NCI-H1105 (cell line): ENCODE measurements at places on chromosomes 2 and 18.

GRCh38 chr2:150480241-150480640 is 7.2 kb downstream of the RND3 start:
- no peak for DNase-seq

DNA sequence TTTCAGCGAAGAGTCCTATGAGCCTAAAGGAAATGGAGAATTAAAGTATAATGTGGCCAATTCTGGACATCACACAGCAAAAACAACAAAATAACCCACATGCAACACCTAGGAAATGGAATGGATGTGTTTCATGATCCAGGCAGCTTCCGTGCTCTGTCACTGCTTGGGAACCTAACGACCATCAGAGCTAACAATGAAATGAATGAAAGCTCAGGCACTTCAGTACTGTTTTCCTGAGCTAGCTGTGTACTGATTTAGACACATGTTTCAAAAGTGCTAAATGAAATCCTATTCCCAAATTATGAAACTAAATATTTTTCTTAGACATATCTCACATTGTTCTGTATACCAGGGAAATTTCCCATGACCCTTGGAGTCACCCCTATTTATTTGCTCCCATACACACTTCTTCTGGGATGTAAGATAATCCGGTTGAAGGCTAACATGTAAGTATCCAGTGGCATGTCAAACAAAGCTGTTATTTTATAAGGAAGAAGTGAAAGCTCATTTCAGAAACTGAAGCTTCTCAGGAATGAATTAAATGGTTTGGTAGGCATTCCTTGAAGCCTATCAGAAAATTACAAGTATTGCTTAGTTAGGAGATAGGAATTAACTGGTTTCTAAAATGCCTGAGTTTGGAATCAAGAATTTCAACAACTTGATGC is 108.5 kb upstream of the RND3 start:
- no peak for DNase-seq

GRCh38 chr18:2515908-2516625 is 55.2 kb downstream of the METTL4 start:
- no peak for DNase-seq

GRCh38 chr18:8217051-8217564 is 392.1 kb upstream of the RAB12 start:
- DNase-seq: no peak

DNA sequence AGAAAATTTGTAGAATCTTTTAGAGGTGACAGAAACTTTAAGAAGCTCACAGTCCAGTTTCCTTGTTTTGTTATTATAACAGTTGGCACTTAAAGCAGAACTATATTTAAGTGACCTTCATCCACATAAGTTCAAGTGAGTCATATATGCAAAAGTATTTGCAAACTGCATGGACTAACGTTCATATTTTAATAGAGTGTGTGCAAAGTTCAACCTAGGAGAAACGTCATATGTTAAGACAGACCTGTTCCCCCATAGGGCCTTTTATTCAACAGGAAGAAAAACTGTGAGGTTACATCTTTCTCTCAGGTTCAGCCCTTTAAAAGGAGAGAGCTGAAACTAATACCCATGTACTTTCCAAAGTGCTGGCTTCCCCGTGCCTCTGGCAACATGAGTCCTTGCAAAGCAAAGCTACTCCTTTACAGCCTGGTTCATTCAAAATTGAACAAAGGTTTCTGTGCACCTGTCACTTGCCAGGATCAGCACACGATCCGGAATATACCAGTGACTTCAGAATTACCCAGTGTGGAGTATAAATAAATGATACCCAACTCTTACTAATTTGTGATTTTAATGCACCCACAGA is 280.0 kb upstream of the RAB12 start:
- DNase-seq: no peak

DNA sequence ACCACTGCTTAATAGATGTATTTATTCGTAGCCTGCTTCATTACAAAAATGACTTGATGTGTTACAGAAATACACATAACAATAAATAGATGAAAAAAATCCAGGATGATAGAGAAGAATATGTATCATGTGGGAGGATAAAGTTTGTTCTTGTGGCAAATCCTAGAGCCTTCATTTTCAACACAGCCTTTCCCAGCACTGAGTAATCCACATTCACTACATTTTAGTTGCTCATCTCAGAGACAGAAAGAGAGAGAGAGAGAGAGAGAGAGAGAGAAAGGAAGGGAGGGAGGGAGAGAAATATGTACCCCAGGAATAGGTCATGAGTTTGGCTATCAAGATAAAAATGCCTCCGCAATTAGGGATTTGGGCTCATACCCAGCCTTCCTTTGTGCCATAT is 144.3 kb downstream of the RBMS1 start:
- DNase-seq: no peak

- DNase-seq: no peak
Observed at GRCh38 chr2:160379399-160379798, 114.2 kb downstream of the RBMS1 start.

GRCh38 chr2:179124282-179124681 is 74.3 kb upstream of the CCDC141 start:
- DNase-seq: no peak

DNA sequence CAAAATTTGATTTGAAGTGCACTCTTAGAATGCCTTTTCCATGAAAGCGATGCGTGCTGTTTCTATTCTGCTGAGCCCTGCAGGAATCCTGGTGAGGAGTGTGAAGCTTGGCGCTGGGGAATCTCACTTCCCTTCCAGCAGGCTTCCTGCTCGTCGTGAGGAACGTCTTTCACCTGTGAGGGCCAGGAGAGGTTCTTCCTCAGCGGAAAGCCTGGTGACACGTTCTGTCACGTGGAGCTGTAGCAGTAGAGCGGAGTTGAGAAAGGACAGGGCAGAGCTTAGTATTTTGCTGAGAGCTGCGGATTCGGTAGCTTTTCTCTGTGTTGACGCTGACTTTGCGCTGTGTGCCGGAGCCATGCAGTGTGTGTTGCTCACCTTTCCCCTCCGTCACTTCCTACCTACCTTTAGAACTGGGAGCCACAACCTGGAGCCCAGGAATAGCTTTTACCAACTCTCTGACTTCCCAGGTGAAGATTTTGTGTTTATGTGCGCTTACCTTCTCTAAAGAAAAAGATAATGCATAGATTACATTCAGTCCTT is 294.8 kb downstream of the PTGR3 start:
- DNase-seq: no peak

DNA sequence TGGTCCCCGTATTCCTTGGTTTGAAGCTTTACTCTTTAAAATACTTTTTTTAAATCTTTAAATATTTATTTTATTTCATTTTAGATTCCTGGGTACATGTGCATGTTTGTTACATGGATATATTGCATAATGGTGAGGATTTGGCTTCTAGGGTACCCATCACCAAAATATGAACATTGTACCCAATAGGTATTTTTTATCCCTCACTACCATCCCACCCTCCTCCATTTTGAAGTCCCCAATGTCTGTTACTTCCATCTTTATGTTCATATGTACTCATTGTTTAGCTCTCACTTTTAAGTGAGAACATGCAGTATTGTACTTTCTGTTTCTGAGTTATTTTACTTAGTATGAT is 59.5 kb upstream of the IL1RL1 start:
- no peak for DNase-seq

GRCh38 chr2:113098041-113098440 is 29.4 kb upstream of the IL1RN start:
- DNase-seq: no peak

DNA sequence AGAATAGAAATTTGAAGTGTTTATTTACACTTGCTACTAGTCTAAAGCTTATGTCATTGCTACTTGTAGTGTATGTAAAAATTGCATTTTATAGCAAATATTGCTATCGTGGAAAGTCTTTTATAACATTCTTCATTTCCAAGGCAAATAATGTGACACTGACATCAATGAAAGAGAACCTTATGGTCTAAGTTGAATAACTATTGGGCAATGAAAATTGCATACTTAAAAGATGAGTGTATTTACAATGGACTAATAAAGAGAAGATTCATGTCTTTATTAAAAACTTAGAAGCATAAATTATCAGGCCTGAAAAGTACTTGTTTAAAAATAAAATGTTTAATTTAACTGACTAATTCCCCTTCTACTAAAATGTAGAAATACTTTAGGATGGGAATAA is 82.2 kb downstream of the LRP1B start:
- DNase-seq: no peak

DNA sequence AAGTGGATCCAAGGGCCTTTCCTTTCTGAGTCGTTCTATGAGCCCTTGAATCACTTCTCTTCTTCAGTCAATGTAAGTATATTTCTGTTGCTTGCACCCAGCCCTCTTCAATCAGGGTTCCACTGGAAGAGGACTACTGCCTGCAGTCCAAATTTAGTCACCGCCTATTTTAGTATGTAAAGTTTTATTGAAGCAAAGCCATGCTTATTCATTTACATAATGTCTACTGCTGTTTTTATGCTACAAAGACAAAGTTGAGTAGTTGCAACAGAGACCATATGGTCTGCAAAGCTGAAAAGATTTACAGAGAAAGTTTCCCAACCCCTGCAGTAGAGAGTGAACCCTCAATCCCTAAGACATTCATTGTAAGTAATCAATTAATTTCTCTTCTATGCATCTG is 332.5 kb upstream of the TNP1 start:
- no peak for DNase-seq

DNA sequence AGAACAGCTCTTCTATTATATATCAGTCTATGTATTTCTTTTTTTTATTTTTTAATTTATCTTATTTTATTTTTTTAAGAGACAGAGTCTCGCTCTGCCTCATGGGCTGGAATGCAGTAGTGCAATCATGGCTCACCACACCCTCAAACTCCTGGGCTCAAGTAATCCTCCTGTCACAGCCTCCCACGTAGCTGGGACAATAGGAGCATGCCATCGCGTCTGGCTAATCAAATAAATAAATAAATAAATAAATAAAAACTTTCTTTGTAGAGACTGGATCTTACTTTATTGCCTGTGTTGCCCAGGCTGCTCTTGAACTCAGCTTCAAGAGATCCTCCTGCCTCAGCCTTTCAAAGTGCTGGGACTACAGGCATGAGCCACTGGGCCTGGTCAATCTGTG is 117.0 kb downstream of the RBMS1 start:
- no peak for DNase-seq

GRCh38 chr2:98188351-98189046 is 101.5 kb downstream of the VWA3B start:
- no peak for DNase-seq

DNA sequence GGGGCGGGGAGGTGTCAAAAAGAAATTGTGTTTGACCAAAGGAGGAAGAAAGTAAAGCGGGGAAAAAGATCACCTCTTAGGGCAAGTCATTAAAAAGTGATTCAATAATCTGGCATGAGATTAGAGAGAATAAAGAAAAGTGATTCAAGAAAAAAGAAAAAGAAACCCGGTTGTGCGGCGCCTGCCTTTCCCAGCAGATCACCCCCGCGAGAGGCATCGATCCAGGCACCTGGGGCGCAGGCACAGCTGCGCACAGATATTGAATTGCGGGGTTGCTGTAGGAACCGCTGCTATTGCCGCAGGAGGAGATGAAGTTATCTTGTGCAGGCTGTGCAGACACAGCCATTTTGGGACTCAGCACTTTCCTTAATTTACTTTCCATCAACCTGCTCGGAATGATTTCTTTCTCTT is 71.2 kb downstream of the PLB1 start:
- no peak for DNase-seq

- DNase-seq: no peak
Observed at GRCh38 chr18:35485852-35486251, 11.9 kb downstream of the INO80C start.

- DNase-seq: no peak
Observed at GRCh38 chr2:195667974-195668373, 10.9 kb downstream of the SLC39A10 start.

- no peak for DNase-seq
Observed at GRCh38 chr2:218075975-218076811, 7.1 kb downstream of the RUFY4 start.

DNA sequence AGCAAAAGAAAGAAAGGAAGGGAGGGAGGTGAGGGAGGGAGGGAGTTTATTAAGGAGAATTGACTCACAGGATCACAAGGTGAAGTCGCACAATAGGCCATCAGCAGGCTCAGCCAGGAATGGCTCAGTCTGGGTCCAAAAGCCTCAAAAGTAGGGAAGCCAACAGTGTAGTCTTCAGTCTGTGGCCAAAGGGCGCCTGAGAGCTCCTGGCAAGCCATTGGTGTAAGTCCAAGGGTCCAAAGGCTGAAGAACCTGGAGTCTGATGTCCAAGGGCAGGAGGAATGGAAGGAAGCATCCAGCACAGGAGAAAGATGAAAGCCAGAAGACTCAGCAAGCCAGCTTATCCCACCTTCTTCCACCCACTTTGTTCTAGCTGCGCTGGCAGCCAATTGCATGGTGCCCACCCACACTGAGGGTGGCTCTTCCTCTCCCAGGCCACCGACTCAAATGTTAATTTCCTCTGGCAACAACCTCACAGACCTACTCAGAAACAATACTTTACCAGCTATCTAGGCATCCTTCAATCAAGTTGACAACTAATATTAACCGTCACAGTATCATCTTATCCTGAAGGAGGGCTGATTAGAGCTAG is 5.8 kb upstream of the ACAA2 start:
- no peak for DNase-seq

DNA sequence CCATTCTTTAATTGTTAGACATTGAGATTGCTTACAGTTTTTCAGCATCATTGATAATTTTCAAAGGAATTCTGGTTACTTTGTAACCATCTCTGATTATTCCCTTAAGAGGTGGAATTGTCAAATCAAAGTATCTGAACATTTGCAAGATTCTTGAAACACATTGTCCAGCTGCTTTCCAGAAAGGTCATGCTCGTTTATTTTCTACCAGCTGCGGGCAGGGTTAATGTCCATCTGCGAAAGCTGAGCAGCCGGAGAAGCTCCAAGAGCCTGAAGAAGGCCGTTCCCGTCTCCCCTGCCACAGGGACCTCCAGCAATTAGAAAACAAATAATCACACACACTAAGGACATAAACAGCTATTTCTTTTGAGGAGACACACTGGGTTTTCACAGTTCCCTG is 76.1 kb upstream of the TXNDC2 start:
- DNase-seq: no peak

- no peak for DNase-seq
Observed at GRCh38 chr2:236628256-236628901, 58.8 kb downstream of the ACKR3 start.

DNA sequence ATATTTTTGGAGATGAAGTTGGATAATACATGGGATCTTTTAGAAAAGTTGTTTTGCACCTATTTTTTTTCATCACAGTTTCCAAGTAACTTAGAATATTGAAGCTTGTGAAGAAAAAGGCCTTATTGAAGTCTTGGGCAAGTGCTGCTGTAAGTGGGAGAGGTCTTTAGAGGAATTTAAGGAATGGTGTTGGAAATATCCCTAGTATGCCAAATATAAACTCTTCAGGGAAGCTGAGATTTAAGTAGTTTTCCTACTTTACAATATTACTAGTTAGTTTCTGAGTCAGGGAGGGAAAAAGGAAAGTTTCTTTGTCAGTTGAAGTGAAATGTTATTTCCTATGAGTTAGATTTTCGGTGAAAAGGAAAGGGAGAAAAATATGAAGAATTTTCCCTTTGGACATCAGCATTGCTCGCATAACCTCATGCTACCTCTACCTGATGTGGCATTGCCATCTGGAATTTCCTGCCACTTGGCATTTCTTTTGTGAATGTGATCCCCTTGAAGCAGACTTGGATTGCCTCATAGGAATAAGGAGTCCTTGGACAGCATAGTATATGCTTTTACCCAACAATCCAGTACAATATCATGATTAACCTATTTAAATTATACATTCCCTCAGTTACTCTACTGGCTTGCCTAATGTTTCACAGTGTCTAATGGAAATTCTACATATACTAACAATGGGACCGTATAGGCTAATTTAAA is 12.1 kb downstream of the PLEKHH2 start:
- no peak for DNase-seq
